ENCODE measurements at places on chromosomes 12 and 14.

DNA sequence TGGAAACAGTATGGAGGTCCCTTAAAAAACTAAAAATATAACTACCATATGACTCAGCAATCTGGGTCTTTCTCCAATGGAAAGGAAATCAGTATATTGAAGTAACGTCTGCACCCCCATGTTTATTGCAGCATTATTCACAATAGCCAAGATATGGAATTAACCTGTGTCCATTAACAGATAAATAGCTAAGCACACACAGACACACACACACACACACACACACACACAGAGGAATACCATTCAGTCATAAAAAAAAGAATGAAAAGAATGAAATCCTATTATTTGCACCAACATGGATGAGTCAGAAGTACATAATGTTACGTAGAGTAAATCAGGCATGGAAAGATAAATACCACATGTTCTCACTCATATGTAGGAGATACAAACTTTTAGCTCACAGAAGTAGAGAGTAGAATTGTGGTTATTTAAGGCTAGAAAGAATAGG, 4.7 kb downstream of the KLRK1 start:
- no peak for DNase-seq

GRCh38 chr14:72462056-72462455, 431.8 kb downstream of the DPF3 start:
- no peak for DNase-seq

GRCh38 chr12:31009976-31010375, 63.7 kb upstream of the DDX11 start:
- no peak for DNase-seq

DNA sequence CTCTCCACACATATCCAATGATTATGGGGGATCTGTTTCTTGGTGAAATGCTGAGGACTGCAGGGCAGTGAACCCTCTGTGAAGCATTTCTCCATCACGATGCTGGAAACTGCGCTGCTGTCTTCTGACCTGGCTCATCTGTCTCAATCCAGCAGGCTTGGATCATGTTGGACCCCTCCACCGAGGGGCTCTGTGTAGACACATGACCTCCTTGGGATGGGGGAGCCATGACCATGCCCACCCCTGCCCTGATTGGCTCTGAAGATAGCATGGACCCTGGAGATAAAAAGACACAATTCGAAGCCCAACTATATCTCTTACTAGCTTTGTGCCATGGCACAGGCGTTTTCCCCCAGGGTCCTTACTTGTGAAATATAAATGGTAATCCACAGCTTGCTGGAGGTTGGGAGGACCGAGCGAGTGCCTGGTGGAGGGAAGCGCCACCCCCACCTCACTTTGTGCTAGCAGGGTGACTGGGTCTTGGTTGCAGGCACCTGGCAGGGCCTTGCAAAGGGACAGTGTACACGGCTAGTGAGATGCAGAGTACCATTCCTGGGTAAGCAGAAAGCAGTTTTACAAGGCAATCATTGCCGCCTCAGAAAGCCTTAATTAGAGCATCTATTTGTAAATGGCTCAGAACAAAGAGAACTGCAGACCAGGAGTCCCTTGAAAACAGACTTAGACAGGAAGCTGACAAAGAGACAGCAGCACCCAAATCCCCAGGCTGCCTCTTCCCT, 2.4 kb upstream of the KRT83 start:
- no peak for DNase-seq

- DNase-seq, result no peak
These were observed 17.4 kb downstream of the GALNT4 start for GRCh38 chr12:89507015-89507824.
